Activated CD4-positive, alpha-beta T cell treated with anti-CD3 and anti-CD28 coated beads, Interleukin-2, amount 50 U/mL, for 24 hours (primary cell): ENCODE measurements at places on chromosomes 5 and 9.

DNA sequence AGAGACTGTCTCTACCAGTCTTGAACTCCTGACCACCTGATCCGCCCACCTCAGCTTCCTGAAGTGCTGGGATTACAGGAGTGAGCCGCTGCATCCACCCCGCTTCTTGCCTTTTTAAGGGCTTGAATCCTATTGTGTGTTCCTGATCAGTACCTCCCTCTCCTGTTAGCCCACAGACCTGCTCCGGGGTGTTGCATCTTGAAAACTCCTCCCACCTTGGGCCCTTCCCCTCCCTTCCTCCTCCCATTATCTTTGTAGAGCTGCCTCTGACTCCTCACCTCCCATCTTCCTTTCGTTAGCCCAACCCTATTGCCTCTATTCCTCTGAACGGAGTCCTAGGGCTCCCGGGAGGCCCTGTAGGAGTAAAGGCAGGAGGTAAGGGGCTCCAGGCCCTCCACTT lies 48.5 kb upstream of the NEK6 start:
- no peak for DNase-seq

DNA sequence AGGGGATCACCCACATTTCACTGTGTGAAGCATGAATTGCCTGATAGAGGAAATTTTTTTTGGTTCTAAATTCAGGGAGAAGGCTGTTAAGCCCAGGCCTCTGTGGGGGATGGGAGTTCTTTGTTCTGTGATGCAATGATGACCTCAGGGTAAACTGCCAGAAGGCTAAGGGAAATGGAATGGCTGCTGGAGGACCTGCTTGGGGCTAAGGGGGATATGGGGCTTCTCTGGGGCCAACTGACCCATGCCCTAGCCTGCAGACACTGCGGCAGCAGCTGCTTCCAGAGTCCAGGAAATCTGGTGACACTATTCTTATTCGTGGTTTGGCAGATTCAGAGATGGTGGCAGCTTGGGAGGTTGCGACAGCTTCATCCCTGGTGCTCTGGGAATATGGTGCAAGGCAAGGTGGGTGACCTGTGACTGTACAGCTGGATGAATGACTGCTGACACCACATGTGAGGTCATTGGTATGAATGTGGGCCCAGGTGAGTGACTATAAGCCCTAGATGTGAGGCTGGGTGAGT lies 30.3 kb downstream of the VCP start:
- no peak for DNase-seq

DNA sequence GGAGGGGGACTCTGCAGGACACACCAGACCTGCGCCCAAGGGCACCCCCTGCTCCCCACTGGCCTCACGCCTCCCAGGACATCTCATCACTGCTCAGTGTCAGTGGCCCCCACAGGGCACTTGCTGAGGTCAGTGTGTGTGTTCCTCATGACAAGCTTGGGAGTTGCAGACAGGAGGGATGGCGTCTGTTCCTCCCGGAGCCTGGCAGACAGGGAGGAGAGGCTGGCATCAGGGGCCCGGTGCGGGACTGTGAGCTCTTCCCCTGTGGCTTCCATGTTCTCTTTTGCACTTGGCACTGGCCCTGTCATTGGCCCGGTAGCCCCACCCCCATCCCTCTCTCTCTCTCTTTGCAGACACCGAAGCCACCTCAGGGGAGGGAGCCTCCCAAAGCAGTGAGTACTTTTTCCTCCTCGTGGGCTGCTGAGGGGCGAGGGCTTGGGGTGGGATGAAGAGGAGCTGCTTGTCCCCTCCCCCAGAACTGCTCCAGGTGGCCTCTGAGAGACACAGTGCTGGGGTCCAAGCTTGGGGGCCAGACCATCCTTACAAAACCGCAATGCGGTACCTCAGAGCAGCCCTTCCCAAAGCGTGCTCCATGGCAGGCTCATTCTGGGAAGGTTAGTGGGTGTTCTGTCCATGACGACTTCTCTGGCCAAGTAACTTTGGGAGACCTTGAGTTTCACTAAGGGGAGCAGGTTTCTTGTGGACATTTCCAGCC lies 75.7 kb downstream of the AMBP start:
- DNase-seq = no peak

DNA sequence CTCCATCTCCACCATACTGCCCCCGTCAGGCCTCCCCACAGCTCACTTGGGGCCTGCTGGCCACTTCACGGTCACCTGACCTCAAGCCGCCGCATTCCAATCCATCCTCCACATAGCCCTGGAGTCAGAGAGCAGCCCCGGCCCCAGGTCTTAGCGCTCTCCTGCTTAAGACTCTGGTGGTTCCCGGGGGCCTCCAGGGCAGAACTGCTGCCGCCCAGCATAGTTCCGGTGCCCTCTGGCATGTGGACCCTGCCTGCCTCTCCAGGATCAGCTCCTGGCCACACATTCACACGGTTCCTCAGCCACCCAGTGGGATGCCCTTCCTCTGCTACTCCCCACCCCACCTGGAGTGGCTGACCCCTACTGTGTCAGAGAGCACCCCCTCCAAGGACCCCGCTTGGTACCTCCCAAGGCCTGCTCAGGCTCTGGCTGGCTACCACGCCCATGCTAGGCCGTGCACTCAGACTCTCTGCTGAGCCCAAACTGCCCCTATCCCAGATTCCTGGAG lies 8.7 kb downstream of the PHYKPL start:
- DNase-seq = no peak

- no peak for DNase-seq
Observed at GRCh38 chr9:91061506-91061905, 259.9 kb downstream of the SYK start.

GRCh38 chr9:130731355-130731754 lies 37.8 kb downstream of the EXOSC2 start:
- DNase-seq = no peak

DNA sequence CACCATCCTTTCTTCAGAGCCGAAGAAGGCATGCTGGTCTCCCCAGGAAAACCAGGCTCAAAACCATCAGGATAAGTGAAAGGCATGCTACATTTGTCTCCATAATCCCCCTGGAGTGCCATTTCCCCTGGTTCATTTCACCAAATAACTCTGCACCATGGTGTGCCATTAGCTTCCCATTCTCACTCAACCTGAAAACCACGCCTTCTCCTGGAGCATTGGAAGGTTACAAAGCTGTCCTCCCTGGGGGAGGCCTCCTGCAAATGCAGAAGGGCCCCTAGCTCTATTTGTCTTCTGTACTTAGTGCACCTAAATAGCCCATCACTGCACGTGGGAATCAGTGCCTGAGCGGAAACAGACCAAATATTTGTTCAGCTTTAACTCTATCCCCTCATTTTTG lies 90.2 kb upstream of the ICE1 start:
- DNase-seq = no peak

DNA sequence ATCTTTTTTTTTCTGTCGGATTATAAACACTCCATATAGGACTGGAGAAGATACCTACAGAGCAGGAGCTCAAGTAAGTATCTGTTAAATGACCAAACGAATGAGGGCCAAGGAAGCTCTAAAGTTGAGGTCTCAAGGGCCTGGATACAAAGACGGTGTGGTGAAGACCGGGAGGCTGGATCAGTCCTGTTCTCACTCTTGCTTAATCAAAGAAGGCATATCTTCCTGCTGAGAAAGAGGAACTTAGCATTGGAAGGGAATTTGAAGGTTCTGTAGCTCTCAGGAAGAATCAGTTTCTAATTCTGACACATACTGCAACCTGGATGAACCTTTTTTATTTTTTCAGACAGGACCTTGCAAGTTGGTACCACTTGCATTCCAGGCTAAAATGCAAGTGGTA lies 28.3 kb upstream of the PAX5 start:
- no peak for DNase-seq

DNA sequence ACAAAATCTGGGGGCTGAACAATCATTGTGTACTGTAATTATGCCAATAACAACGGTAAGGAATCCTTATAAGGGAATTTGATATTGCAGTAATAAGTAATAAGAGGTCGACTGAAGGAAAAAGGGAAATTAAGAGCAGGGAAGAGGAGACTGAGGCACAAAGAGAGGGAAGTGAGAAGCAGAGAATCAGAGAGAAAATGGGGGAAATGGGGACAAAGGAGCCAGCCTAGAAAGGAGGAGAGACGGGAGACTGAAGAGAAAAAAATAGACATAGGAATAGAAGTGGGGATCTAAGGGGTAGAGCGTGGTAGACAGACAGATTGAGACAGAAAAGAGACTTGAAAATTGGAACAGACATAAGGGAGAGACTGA lies 518 bp upstream of the ZNF300 start:
- no peak for DNase-seq

- DNase-seq = no peak
Observed at GRCh38 chr5:107436201-107436600, 234.5 kb downstream of the EFNA5 start.

DNA sequence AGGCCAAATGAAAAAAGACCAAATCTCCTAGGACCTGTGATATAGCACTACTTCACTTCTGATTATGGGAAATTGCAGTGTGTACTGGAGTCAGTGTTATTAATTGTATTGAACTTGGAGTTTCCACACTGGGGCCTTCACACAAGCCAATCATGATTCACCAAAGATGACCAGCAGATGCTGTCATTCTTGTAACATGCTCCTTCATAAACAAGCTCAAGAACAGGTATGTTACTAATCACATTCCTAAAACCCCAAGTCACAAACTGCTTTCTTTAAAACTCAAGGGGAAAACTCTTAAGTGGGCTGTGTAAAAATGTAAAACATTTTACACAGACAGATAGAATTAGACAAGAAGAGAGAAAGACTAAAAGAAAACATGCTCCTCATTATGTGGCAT lies 5.6 kb downstream of the KLHL3 start:
- DNase-seq = no peak

- DNase-seq = no peak
Observed at GRCh38 chr9:17739022-17739421, 160.2 kb downstream of the SH3GL2 start.
